ENCODE measurements at places on chromosomes 5 and 9.

DNA sequence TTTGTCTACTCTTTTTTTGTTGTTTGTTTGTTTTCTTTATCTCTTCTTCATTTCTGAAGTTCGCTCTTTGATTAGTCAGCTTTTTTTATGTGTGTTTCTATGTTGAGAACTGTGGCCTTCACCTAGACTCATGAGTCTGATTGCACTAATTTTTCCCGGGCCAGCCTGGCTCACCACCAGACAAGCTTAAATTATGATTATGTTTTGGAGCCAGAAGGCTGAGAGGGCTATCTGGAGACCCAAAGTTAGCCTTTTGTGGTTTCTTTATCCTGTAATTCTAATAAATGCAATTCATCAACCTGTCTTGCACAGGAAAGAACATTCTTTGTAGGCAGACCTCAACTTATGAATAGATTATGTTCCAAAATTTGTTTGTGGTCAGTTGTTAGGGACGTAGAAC, 20.8 kb upstream of the ACTBL2 start:
- no peak for DNase-seq

GRCh38 chr5:3186736-3187405, 408.8 kb upstream of the IRX1 start:
- no peak for DNase-seq

DNA sequence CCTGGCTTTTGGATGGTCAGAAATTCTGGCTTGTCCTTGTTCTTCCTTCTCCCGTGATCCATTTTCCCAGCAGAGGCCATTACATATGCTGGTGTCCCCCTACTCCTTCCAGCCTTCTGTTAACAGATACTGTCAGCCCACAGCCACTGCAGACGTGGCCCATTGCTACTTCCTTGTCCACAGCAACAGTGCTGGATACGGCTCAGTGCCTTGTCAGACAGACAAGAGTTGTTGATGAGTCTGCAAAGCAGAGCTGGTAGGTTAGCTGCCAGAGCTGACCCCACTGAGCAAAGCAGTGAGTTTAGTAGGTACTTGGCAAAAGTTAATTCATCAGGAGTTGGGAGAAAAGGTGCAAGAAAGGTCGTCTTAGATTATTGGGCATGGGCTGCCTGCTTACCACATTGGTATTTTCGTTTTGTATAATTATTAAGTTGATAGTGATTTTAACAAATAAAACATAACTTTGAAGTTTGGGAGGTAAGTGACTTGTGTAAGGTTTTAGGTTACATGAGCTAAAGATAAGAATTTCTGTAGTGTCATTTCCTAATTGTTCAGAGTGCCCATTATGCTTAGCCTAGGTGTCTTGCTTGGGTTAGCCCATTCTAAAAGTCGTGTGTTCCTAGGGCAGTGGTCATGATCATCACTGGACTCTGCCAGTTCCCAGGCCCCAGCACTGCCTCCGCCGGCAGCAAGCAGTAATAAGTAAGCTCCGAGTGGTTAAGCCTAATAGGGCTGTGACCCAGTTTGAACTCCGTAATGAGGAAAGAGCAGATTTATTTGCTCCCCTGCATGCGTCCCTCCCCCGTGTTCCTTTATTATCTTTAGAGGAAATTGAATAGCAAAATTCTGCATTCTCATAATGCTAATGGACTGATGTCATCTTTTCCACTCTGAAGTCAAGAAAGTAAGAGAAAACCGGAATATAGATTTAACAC, 292.0 kb downstream of the FANCC start:
- DNase-seq = no peak

GRCh38 chr9:99114049-99114440, 9.1 kb downstream of the TGFBR1 start:
- no peak for DNase-seq

DNA sequence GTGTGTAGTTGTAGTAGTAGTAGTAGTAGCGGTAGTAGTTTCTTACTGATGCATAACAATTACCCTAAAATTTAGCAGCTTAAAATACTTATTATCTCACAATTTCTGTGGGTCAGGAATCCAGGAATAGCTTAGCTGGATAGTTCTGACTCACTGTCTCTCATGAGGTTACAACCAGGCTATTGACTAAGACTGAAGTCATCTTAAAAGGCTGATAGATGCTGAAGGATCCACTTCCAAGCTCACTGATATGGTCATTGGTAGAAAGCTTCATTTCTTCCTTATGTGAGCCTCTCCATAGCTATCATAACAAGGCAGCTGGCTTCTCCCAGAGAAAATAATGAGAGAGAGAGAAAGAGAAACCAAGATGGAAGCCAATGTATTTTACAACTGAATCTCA, 147.5 kb upstream of the FBXL17 start:
- no peak for DNase-seq

GRCh38 chr5:108687595-108688200, 60.0 kb upstream of the FER start:
- DNase-seq = no peak

- DNase-seq = no peak
Measured at GRCh38 chr5:60473654-60474053, 226.3 kb downstream of the DEPDC1B start.

DNA sequence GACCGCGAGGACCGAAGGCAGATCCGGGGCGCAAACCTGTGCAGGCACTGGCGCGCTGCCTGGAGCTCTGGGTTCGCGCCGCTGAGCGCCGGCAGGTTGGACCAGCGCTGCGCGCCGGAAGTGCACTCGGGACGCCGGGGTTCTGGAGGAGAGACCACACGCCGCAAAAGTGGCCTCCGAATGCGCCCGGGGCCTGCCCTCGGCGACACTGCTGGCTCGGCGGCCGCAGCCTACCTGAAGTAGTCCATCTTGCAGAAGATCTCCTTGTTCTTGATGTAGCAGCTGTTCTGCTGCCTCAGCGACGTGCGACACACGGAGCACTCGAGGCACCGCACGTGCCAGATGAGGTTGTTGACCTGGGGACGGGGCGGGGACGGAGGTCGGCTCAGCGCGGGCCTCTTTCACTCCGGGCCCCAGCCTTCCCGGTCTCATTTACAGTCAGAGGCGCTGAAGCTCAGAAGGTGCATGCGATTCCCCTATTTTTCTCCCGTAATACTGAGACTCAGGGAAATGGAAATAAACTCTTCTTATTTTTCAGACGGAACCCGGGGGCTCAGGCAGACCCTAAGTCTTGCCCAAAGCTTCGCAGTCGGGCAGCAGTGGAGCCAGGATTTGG, 2.5 kb downstream of the LHX6 start:
- no peak for DNase-seq

GRCh38 chr5:96785326-96786109, 22.2 kb downstream of the ERAP1 start:
- peak; percentile 72 for DNase-seq

DNA sequence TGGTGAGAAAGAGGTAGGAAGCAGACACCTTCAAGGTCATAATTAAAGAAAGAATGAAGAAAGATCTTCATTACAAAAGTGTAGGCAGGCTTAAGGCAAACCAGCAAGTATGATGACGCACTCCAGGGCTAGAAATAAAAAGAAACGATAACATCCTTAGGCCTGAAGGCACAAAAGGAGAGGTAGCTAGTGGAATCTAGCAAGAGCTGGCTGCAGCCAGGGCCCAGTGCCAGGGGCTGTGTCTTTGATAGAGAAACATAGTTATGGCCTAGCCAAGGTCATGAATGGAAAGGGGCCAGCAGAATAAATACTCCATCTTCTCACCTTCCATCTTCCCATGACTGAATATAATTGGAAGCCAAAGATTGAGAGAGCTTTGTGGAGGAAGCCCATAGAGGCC, 6.8 kb upstream of the SH3TC2 start:
- DNase-seq = no peak

DNA sequence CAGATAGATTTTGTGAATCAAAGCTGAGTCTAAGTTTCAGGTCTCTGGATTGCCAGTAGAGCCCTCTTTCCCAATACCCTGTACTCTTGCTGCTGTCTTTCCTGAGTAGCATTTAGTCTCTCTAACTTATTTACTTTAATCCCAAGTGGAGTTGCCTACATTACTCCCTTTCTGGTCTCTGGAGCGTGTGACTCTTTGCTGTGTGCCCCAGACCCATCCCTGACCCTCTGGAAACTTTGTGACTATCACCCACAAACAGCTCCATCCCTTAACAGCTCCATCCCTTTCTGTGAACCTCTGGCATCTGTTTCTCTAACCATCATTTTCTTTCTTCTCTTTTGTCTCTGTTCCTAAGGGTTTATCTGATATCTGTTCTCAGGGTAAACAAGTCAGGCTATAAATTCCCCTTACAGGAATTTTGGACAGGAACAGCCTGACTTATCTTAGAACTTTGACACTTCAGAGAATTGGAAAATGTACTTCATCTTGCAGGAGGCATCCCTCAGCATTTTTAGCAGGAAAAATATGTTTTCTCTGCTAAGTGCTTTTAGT, 1167.1 kb upstream of the SEMA6A start:
- DNase-seq = no peak

DNA sequence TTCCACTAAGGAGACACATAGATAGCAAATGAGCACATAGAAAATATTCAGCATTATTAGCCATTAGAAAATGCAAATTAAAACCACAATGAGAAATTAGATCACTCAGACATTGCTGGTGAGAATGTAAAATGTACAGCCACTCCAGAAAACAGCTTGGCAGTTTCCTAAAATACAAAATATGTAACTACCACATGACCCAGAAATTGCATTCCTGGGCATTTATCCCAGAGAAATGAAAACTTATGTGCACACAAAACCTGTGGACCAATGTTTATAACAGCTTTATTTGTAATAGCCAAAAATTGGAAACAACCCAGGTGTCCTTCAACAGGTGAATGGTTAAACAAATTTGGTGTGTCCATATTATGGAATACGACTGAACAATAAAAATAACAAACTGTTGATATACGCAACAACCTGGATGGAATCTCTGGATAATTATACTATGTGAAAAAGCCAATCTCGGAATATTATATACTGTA, 34.8 kb upstream of the SHC3 start:
- DNase-seq = no peak

GRCh38 chr5:51377151-51378060, 5.8 kb upstream of the ISL1 start:
- no peak for DNase-seq

DNA sequence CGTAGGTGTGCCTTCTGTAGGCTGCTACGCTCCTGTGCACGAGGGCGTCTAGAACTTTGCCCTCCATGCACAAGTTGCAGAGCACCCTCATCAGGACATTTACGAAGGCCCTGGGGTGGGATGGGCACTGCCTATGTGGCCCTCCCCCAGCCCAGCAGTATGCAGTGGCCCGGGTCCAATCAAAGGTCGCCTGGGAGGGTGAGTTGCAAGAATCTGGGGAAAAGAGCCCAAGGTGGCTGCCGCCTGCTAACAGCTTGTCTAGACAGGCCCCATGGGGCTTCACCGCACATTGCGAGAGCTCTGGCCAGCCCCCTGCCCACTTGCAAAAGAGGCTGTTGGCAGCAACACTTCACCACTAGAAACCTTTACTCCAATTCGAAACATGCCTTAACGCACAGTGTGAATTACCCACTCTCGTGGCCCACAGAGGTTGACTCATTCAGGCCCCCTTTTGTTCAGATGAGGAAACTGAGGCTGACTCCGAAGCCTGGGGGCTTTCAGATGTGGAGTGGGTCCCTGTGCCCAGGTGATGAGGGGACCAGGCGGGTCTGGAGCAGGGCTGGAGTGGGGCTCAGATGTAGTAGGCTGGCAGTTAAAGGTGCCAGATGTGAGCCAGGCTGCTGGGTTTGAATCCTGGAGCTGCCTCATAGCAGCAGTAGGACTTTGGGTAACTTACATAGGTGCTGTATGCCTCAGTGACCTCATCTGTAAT, 31.8 kb upstream of the IL17B start:
- no peak for DNase-seq

DNA sequence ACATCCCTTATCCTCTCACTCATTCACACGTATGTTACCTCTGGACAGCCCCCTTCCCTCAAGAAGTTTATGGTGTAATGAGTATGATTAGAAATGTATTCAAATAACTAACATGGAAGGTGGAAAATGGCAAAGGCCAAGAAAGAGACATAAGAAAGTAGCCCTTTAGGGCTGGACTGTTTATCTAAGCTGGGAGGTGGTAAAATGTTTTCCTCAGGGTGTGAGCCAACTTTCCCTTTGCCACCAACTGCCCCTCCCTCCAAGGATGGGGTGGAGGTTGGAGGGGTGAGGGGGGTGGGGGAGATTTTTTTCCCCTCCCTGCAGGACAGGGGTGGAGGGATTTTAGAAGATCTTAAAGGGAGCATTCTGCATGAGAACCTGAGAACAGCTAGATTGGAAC, 8.2 kb downstream of the SLC45A2 start:
- DNase-seq = no peak

DNA sequence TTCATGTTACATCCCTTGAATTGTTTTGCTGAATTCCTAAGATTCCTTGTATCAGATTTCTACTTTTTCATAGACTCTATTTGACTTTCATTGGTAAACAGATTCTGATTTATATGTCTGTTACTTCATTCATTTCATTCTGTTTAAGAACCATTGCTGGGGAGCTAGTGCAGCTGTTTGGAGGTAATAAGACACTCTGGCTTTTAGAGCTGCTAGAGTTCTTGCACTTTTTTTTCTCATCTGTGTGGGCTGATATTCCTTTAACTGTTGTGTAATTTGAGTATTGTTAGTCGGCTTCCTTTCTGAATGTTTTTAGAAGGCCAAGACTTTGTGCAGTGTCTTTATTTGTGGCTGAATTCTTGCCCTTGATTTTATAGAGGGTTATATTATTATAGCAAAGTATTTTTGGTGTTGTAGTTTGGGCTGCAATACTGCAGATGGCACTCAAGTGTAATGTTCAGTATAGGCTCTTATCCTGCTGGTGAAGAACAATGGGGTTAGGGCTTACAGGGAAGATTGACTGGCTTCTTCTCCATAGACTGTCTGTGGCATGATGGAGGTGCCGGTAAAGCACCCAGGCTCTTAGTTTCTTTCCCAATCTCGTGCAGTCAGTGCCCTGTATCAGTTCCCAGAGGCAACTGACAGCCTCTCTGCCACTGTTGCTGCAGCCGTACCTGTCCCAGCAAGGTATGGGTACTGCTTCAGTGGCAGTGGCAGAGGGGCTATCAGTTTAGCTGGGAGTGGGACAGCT, 162.2 kb downstream of the OXCT1 start:
- peak; percentile 4 for DNase-seq

DNA sequence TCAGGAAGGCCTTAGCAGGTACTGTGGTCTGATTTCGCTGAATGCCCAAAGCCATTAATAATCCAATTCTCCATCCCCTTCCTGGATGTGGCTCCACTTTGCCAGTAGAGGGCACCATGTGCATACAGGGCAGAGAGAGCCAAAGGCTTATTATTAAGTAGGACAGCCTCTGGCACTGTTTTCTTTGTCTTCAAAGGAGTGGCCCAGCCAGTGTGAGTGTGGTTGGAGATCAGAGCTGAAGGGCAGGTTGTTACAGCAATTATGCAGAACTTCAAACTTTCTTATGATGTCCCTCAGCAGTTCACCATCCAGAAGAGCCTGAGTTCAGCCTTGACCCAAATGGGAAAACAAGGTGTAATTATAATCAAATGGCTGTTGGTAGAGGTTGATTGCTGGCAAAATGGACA, 38.6 kb upstream of the CEMIP2 start:
- peak; percentile 32 for DNase-seq

- no peak for DNase-seq
Measured at GRCh38 chr5:109173036-109173794, 236.6 kb downstream of the PJA2 start.
